Muscle of leg (tissue), 16 donors: ENCODE measurements at places on chromosomes 4 and X. TPM values are rescaled to one million over a fixed set of nuclear protein-coding genes. Genes with fewer than 3 reads are reported as not detected.

Gene MAOA
- polyA plus RNA-seq: 1.7 TPM

Gene SULT1B1
- polyA plus RNA-seq: 0.41 TPM

- no peak for DNase-seq
Observed at GRCh38 chr4:178823673-178824295, 1381.5 kb upstream of the AGA start.

Gene NUDT11
- 8.7 TPM for polyA plus RNA-seq

DNA sequence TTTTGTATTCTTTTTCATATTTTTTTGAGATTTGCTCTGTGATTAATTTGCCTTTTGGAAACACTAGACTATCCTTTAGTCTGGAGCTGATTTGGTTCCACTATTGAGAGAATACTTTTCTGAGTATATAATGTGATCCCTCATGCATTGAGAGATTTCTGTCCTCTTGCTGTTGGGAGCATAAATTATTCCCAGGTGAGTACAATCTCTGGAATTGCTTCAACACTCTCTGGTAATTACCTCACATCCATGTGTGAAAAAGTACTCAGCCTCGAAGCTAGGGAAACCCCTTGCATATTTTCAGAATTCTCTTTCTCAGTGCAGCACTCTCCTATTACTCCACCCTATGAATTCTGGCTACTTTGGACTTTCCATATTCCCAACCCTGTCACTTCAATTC lies 550.0 kb downstream of the RAPGEF2 start:
- no peak for DNase-seq

Gene RAB40A
- polyA plus RNA-seq: 0.71 TPM

Gene ZCCHC18
- polyA plus RNA-seq: 3.5 TPM

Gene PF4V1
- not detected for polyA plus RNA-seq

Gene STK26
- polyA plus RNA-seq: 65.7 TPM
